Activated T-cell treated with anti-CD3 and anti-CD28 coated beads, Interleukin-2, amount 50 U/mL, for 24 hours (primary cell): ENCODE measurements at places on chromosomes 12 and 14.

GRCh38 chr12:119802472-119802871, 74.6 kb downstream of the CIT start:
- DNase-seq: no peak

GRCh38 chr12:25384893-25385248, 134.1 kb upstream of the KRAS start:
- DNase-seq: no peak

- no peak for DNase-seq
Observed at GRCh38 chr12:82357340-82357739, 847 bp downstream of the CCDC59 start.

- DNase-seq: no peak
Observed at GRCh38 chr12:45522227-45522626, 207.3 kb upstream of the ARID2 start.

- no peak for DNase-seq
Observed at GRCh38 chr14:92692822-92693226, 55.6 kb downstream of the LGMN start.

GRCh38 chr14:30193845-30194501, 266.3 kb upstream of the PRKD1 start:
- no peak for DNase-seq

DNA sequence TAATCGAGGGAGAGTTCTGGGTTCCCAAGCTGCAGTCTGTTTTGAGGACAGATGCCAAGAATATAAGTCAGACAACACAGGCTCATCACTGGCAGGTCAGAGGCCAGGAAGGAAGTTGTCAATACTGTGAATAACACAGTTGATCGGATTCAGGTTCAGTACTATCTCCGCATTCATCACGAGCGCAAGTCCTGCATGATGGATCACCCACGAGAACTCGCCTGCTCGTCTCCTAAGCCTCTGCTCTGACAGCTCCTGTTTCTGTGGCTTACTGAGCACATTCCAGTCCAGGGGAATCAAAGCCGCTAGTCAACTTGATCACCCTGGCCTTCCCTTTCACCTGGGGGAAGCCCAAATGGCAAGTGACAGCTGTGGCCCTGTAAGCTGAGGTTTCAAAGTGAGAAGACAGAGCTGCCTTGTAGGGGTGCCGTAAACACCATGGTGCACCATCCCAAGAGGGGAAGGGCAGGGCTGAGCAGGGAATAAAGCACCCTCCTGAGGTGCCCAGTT, 60.1 kb upstream of the DICER1 start:
- no peak for DNase-seq

DNA sequence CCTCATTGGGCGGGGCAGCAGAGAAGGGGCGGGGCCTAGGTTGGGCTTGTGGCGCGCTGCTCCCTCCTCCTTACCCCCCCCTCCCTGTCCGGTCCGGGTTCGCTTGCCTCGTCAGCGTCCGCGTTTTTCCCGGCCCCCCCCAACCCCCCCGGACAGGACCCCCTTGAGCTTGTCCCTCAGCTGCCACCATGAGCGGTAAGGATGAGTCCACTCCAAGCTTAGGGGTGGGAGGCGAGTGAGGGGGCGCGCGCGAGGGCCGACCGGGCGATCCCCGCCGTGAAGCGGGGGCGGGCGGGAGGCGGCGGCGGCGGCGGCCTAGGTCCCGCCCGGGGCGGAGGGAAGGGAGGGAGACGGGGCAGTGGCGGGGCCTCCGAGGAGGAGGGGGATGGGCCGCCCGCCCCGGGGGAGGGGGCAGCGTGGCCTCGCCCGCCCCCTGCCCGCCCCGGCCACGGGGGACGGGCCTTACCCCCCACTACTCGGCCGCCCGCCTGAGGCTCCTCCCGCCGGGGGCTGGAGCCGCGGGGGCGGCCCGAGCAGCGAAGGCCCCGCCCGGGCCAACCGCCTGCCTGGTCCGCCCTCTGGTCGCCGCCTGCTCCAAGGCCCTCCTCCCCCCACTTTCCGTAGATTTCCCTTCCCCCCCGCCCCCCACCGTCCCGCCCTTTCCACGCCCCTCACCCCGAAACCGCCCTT, at the start of gene SP1:
TSS of gene SP1 (plus strand) at position 73 of the 690 bp plus-strand sequence. CDS start at position 189, 116 bp downstream.
- peak; percentile 99 for DNase-seq

- DNase-seq: peak; percentile 81
Observed at GRCh38 chr12:109804820-109805761, 28.1 kb downstream of the TRPV4 start.

DNA sequence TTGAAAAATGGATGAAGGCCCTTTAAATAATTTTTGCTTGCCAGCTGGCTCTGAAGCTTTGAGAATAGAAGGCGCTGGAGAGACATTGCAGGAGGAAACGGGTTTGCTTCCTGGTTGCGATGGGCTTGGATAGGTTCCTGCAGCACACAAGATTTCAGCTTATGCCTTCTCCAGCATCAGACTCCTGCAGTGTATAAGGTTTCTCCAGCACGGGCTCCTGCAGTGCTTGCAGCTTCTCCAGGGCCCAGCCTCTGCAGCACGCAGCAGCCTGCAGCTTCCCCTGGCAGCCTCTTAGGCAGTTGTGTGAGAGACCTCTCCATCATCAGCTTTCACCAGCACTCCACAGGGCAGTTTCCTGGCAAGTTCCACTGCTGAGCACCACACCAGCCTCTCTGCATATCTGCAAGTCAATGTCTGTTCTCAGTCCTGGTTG, 78.7 kb upstream of the ZDHHC17 start:
- no peak for DNase-seq

GRCh38 chr14:105300542-105301102, at the start of gene BRF1:
TSS of gene BRF1 (minus strand) at chr14:105301001. CDS start at chr14:105300629, 372 bp downstream.
- peak; percentile 99 for DNase-seq

GRCh38 chr12:53067993-53068770, 11.0 kb downstream of the SPRYD3 start:
- peak; percentile 17 for DNase-seq

- no peak for DNase-seq
Observed at GRCh38 chr14:39374851-39375250, 57.4 kb downstream of the FBXO33 start.

DNA sequence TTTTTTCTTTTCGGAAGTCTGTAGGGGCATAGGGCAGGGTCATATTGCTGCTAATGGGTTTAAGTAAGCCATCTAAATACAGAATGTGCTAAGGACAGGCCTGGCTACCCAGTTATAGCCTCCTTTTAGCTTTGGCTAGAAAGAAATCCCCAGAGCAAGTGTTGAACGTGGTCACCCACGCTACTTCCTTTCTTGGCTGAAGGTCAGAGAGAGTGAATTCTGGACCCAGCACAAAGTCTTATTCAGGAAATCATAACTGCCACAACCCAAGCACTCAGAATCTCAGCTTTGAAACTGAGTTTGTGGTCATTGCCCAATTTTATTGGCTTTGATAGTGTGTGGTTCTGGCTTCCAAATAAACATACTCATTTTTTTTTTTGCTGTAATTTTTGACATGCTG, 542.1 kb upstream of the ATP2B1 start:
- DNase-seq: no peak

DNA sequence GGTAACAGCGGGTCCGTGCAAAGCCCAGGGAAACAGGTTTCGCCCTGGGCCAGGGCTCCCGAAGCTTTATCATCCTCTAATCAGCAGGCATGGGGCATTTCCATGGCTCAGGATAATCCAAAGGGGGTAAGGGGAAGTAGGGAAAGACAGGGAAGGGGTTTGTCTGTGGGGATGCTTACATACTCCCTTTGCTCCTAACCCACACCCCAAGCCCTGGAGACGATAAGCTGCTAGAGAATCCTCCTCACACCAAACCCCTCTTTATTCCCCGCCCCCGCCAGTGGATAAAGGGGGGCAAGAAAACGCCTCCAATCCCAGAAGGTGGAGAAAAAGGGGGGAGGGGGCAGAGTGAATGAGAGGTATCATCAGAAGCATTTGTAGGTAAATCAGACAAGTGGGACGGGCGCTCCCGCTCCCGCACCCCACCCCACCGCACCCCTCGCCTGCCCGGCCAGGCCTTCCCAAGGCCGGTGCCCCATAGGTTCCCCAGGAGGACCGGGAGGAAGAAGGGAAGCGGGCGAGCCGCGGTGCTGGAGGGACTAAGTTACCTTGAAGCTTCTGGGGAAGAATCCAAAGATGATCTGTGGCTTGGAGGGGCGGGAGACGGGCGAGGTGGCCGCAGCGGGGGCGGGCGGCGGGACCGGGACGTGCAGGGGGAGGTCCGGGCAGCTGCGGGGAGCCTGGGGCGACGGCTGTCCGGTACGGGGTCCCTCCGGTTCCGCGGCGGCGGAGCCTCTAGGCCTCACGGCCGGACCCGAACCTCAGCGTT, 762 bp downstream of the PPP2R5E start:
- peak; percentile 34 for DNase-seq

- DNase-seq: no peak
Observed at GRCh38 chr12:127401536-127401935, 865.4 kb upstream of the TMEM132C start.
